ENCODE measurements at places on chromosomes 2 and 18.
A peak's percentile ranks its signal among the peaks of the same experiment; 100 is the strongest.

GRCh38 chr2:11778923-11779757 is 32.7 kb downstream of the LPIN1 start:
- peak; percentile 82 for DNase-seq

- DNase-seq, result no peak
Measured at GRCh38 chr18:55465313-55465712, 122.7 kb downstream of the TCF4 start.

DNA sequence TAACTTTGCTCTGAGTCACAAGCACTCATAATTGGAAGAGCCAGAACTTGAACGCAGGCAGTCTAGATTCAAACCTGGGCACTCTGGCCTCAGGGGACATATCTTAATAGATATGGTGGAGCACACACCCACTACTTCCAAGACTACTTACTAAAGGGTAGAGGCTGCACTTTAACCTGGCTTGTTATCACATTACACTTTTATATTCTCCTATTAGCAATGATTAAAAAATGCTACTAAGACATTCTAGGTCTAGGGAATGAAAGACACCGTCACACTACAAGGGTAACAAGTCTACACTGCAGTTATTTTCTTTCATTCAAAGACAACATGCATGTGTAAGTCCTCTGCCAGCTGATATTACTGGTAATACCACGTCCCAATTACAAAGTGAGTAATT is 258.8 kb downstream of the ZNF521 start:
- no peak for DNase-seq

DNA sequence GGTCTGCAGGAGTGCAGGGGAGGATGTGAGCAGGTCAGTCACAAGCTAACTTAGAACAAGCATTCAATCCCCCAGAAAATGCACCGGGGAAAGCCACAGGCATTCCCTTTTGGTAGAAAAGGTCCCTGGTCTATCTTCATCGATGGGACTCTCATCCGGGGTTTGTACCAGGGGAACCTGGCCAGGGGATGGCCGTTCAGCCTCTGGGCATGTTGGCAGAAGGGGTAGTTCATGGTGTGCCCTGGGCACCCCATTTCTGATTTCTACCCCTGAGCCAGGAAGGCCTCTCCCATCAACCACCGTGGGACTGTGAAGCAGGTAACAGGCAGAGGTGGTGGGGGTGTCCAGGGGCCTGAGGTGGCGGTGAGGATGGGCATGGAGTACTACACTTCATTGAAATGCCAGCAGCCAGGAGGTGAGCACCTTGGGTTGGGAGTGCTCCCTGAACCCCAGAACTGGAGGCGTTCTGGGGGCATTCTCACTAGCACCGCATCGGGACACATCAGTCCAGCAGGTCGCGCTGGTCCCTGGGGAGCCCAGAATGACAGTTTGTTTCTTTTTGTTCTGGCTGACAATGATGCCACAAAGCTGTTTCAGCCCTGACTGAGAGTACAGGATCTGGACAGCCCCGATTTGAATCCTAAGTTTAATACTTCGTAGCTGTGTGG is 172.3 kb downstream of the SMAD7 start:
- no peak for DNase-seq

DNA sequence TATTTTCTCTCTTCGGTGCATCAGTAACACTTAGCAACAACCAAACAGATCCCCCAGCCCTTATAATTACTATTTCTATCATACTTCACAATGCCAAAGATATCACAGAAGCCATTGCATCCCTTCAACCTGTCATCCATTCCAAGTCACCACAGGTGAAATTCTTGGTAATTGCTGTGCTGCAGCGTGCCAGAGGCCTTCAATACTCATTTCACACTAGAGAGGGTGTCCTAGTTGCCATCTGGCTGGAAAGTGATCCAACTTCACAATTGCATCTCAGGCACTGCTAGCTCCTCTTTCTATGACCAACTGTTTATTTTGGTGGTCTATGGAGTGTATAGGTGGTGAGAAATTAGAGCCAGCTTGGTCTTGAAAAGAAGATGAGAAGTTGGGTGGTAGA is 131.2 kb downstream of the NUP35 start:
- DNase-seq, result no peak

DNA sequence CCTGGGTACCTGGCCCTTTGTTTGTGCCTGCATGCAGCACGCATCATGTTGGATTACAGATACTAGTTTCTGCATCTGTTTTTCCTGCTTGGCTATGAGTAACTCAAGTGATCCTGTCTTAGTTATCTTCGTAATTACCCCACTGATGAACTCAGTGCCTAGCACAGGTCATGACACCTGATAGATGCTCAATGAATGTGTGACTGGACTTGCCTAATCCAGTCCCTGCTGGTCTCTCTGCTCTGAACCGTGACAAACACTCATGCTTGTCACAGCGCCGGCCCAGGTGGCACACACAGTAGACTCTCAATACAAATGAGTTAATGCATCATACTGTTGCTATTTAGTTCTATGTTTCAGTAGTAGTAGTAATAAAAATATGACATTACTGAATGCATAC is 31.2 kb upstream of the NTSR2 start:
- DNase-seq, result no peak

DNA sequence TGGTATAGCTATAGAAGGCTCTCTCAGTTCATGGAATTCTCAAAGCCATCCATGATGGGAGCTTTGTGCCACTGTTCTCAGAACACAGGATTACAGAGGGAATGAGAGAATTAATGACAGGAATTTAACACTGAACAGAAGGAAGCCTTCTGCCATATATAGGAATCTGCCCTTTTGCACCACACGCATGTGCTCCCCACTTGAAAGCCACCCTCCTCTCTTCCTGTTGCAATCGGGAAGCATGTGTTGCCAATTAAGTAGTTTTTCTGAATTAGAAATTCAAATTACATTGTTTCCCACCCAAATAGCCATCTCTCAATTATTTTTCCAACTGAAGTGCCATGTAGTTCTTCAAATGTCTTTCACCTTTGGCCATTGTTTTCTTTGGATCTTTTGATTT is 71.3 kb downstream of the C1D start:
- no peak for DNase-seq

DNA sequence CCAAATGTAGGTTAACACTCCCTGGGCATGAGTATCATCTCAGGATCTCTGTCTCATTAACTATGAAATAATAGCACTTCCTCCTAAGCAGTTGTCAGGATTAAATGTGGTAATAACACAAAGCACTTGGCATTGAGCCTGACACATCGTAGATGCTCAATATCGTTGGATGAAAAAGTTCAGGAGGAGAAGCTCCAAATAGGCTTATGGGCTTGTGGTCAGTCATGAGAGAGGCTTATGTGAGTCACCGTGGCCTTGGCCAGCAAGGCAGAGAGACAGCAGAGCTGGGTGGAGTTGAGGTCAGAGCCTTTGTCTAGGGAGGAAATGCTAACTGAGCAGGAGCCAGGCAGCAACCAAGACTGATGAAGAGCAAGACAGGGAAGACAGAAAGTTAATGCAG is 68.3 kb upstream of the PPM1B start:
- no peak for DNase-seq

- no peak for DNase-seq
Measured at GRCh38 chr18:31776093-31776492, 15.4 kb upstream of the SLC25A52 start.

DNA sequence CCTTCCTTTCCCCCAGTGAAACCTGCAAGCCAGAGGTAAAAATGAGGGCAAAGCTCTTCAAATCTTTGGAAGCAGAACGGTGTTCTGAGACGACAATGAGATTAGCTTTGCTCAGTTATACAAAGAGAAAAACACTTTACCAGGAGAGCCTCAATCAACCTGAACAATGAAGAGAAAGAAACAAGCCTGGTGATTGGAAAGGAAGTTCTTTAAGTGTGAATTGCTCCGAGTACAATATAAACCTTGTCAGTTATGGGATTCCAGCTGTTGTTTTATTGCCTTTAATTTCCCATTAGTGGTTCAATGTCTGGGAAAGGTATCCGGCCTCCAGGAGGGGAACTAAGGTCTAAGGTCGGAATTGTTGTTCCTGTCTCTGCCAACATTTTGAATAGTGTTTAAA is 901.6 kb downstream of the EPHA4 start:
- no peak for DNase-seq

- DNase-seq, result no peak
Measured at GRCh38 chr2:45591073-45591472, 20.0 kb downstream of the SRBD1 start.

DNA sequence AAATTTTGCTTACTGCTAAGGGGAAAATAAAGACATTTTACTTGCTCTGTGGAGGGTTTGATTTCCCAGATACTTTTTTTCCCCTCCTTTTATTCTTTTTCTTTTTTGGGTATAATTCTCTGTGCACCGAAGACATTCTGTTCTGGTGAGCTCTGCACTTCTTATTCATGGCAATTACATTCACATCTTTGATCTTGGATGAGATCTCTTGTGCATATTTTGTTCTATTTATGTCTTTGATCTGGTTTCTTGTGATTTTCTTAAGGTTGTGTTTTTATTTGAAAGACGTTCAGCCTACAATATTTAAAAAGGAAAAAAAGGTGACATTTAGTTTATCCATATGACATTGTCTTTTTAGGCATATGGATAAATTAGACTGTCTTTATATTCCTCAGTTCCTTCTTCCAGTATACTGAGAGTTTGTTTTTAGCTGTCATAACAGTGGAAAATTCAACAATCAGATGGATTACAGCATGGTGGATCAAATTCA is 33.7 kb upstream of the EPHA4 start:
- DNase-seq, result no peak

GRCh38 chr2:69143748-69144360 is 130.9 kb downstream of the ANTXR1 start:
- DNase-seq, result no peak

GRCh38 chr2:215356948-215357461 is 45.1 kb downstream of the ATIC start:
- DNase-seq, result no peak

DNA sequence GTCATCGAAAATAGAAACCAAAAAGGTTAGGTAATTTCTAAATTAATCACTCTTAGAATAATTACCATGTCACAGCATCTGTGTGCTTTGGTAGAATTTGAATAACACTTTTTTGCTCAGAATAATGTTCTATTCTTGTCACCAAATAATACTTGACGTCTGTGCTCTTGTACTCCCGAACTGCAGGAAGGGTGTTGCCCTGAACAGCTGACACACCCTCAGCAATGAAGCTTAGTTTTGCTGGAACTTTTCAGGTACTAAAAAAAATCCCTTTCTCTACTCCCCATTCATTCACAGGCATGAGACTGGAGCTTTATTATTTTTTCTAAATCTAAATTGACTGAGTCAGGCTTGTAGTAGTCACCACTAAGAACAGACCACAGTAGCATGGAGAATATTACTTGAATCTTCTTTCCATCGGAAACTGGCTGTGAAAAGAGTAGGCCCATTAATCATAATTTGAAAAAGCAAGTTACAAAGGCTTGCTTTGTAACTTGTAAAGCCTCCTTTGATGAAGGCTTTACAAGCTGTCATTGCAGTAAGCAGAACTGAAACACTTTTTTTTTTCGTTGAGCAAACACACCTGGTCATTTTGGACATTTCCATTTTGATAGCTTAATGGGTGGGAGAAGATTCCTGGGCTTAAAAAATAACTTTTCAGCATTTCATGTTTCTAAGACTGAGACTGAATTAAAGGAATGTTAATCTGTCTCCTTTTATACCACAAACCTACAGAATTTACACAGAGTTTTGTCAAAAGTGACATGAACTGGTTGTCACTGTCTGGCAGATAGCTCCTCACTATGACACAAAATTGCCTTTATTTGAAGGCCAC is 70.3 kb upstream of the PELI1 start:
- DNase-seq, result no peak

- no peak for DNase-seq
Measured at GRCh38 chr2:54290356-54291025, 34.5 kb upstream of the TSPYL6 start.

GRCh38 chr2:234363011-234363487 is 133.8 kb downstream of the ARL4C start:
- no peak for DNase-seq

DNA sequence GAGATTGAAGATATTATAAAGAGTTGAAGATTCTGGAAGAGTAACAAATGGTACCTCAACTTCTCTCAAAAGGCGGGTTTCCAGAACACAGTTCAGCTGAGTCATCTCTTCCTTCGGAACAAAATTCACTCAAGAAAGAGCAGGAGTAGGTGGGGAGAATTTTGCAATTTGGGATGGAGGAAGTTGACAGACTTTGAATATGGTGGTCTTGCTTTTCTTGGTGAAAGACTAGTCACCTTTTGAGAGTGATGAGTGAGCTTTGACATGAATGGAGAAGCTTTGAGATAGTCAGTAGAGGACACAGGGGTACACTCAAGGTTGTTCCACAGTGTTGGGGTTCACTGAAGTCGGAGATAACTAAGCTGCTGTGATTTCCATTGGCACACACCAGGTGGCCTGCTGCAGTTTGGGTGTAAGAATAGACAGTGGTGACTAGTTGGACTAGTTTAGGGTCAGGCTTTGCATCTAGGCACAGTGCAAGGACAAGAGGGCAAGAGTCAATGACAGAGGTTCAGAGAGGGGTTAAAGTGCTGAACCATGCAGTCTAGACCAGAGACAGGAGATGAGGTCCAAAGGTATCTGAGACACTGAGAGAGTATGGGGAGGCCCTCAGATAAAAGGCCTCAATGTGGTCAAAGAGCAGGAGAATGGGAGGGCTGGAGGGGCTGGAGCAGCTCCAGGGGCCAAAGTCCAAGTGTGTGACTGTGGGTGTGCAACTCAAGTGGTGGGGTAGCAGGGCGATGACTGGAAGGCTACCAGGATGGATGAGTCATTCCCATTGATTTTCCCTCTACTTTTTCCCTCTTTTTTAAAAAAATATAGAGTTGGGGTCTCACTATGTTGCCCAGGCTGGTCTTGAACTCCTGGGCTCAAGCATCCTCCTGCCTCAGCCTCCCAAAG is 7.7 kb downstream of the CCL20 start:
- DNase-seq, result no peak

GRCh38 chr2:238187618-238188548 is 15.6 kb downstream of the ILKAP start:
- DNase-seq, result no peak

DNA sequence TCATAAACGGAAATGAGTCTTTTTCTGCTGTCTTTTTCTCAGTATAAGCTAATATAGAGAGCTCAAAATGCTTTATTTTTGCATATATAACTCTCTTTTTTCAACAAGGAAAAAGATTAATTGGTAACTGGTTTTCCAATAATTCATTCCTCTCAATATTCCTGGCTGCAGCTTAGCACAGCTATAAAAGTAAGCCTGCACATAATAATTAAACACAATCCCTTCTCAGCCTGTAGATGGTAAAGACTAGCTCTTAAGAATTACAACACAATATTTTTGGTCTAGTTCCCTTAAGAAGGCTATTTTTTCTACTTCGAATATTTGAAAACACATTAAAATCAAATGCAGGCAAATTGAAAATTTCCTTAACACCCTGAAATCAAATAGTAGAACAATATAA is 258.0 kb downstream of the DOK6 start:
- no peak for DNase-seq

DNA sequence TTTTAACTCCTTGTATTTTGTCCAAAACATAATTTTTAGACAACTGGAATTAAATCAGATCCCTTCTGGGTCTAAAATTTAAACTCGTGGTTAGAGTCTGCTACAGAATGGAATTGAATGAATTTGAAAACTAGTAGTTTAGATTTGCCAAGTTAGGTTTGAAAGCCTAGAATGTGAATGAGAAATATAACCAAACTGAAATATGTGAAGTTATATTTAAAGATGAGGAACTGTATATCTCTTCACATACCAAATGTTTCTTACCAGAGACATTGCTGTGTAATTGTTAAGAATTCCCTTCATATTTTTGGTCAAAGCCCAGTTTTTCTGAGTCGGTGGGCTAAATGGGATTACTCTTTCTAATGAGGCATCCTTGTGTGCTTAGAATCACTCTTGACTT is 74.2 kb downstream of the LPIN1 start:
- DNase-seq, result no peak

Data from activated T-cell treated with anti-CD3 and anti-CD28 coated beads for 24 hours (primary cell).